Esophagus muscularis mucosa (tissue), 4 donors: ENCODE measurements at places on chromosomes 7 and 10. TPM values are rescaled to one million over a fixed set of nuclear protein-coding genes. Genes with fewer than 3 reads are reported as not detected.

The CTTNBP2 gene
- 11.6 TPM for total RNA-seq

The GTPBP4 gene
- 18.3 TPM for total RNA-seq

The NDUFB2 gene
- 279 TPM for total RNA-seq

The GPR26 gene
- not detected for total RNA-seq

The RPEL1 gene
- 0.17 TPM for total RNA-seq

DNA sequence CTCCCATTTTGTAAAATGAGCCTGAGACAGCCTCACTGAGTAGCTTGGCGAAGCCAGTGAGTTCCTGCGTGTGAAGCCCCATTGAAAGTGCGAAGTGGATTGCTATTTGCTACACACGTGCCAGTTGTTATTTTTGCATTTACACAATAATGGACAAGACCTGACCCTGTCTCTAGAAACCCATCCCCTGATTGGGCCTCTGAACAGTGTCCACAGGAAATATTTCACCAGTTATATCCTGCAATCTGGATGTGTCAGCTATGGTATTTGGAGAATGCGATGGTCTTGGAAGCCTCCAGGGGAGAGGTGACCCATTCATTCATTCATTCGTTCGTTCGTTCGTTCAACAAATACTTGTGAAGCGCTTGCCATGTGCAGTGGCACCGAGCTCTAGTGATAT is 37.1 kb downstream of the COL13A1 start:
- no peak for DNase-seq

DNA sequence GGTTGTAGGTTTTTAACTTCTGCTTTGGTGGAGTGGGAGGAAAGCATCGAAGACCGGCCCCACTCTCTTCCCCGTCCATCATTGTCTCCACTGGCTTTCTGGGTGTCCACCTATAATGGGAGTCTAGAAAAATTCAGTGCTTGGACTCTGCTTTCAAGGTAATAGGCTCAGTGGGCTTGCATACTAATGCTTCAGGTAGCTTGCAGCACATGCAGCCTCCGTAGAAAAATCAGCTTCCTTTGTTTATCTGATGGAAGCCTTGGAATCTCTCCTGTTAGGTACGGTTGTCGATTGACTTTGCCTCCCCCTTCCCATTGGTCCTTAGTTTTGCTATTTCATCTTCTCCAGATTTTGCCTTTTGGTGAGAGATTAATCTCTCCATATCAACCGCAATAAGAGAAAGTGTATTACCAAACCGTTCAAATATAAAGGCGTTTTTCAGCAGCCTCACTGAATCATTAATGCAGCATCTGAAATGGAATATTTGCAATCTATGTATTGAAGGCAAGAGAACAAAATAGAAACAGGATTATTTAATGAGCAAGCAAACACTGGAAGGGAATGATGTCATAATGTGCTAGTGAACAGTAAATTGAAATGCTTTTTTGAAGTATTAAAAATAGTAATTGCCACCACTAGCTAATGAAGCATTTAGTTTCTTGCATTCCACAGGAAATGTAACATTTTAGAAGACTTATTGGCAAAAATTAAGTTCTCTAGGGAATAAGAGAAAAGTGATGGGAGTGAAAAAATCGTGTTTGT is 944 bp downstream of the AVL9 start:
- no peak for DNase-seq

- DNase-seq = no peak
Observed at GRCh38 chr10:100744136-100744986, 1.0 kb upstream of the PAX2 start.

DNA sequence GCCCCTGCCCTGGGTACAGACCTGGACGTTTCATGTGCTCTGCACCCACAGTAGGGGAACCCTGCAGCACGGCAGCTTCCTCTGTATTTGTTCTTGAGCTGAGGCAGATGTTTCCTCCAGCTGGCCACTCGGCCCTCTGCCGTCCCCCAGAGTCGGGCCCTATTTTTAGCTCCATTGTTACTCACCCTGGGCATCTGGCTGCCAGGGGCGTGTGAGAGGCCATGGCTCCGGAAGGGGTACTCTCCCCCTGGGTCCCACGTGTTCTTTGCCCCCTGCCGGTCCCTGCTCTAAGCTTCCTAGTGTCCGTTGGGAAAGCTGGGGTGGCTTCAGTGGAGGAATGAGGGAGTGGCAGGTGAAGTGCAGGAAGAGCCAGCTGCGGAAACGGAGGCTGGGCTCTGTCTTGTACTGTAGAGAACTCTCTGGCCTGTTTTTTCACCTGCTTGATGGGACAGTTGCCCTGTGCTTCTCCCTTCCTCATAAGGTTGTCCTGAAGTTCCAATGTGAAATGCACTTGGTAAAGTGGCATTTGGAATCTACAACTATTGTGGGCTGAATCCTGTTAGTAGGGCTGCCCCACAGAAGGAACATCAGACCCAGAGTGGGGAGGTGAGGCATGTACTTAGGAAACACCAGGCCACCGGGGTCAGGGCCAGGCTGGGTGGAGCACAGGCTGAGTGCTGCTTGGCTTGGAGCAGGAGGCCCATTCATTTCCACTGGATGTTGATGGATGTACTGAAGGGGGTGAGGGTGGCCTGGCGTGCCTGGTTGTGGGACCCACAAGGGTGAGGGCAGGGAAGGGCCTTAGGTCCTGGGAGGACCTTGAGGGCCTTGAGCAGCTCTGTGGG is 30.6 kb downstream of the PALD1 start:
- DNase-seq = no peak

DNA sequence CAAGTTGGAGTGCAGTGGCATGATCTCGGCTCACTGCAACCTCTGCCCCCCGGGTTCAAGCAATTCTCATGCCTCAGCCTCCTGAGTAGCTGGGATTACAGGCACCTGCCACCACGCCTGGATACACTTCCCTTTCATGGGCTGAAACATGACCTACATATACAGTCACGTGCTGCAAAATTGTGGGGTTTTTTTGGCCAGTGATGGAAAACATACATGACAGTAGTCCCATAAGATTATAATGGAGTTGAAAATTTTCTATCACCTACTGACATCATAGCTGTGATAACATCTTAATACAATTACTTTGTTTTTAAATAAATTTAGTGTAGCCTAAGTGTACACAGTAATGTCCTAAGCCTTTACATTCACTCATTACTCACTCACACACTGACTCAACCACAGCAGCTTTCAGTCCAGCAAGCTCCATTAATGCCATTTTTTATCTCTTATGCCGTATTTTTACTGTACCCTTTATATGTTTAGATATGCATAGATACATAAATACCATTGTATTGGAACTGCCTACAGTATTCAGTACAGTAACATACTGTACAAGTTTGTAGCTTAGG is 79.9 kb upstream of the TMEM196 start:
- DNase-seq = no peak

- DNase-seq = no peak
Observed at GRCh38 chr7:114708646-114709045, 213.2 kb upstream of the MDFIC start.

GRCh38 chr10:99993701-99994689 is 15.8 kb downstream of the DNMBP start:
- no peak for DNase-seq

- DNase-seq = no peak
Observed at GRCh38 chr10:114367351-114368056, 36.8 kb downstream of the AFAP1L2 start.

DNA sequence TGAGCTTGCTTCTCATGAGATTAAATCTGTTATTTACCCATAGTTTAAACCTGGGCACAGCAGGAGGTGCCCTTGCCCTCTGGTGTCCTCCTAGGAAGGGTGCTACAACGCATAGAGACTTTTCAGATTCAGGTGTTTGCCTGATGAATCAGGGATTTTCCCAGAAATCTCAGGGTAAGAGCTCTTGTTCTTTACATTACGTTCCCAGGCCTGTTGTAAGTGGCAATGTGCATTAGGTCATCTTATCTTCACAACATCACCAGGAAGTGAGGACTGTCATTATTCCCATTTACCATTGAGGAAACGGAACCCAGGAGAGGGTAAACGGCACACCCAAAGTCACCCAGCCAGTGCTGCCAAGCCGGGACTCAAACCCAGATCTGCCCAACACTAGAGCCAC is 73.0 kb downstream of the NHLRC2 start:
- no peak for DNase-seq

DNA sequence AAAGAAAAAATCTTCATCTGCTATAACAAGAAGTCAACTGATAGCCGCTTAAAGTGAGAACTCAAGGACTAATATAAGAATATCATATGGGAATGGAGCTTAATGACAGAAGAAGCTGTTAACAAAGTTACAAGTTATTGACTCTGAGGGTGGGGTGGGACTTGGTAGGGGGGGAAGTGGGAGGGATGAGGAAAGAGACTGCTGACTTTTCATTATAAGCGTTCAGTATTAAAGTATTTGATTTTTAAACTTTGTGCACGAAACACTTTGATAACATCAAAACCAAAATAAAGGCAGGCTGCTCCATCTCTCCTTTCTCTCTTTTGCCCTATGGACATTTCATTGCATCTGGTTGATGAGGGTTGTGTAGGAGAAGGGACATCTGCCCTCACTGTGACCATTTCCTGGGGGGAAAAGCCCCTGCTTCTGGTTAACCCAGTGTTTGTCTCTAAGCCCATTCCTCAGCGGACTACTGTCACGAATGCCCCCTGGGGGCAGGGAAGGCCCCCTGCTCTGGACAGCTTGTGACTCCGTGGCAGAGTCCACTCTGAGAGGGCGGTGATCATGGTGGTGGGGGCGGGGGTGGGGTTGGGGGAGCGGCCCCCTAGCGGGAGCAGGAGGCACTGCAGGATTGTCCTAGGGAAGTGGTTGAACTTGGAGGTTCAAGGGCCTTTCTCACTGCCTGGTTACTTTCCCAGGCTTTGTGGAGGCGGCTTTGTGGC is 17.4 kb downstream of the SLC13A4 start:
- no peak for DNase-seq

DNA sequence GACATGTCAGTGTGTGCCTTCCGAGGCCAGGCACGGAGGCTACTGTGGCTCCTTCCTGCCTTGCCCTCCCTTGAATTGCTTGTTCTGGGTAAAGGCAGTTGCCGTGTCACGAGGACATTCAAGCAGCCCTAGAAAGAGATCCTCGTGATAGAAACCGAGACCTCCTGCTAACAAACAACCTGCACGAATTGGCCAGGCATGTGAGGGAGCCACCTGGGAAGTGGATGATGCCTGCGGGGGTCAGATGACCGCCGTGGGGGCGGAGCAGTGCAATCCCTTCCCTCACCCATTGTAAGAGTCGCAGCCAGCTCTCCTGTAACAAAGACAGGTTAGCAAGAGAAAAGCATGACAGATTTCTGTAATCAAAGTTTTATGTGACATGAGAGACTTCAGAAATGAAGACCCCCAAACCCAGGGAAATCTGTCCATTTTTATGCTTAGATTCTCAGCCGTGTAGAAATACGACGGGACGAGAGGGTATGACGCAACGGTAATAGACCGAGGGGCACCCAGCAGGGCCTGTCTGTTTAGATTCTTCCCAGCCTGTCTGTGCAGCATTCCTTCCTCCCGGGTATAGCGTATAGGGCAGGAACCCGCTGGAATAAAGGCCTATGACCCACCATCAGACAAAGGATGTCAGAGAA is 241.7 kb downstream of the GATA3 start:
- DNase-seq = no peak

- no peak for DNase-seq
Observed at GRCh38 chr10:133327651-133328357, 8.9 kb downstream of the CALY start.

- DNase-seq = no peak
Observed at GRCh38 chr7:80275192-80275605, 140.6 kb downstream of the GNAI1 start.

DNA sequence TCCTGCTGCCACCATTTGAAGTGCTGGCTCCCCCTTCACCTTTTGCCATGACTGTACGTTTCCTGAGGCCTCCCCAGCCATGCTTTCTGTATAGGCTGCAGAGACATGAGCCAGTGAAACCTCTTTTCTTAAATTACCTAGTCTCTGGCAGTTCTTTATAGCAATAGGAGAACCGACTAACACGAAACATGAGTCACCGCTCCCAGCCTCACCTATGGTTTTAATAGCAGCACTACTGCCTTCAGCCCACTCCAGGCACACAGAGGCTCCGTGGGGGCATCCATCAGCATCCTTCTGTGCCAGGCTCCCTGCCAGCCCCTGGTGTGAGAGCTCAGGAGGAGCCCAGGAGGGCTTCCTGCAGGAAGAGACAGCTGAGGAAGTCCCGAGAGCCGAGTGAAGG is 5.5 kb upstream of the ZNF316 start:
- DNase-seq = no peak

DNA sequence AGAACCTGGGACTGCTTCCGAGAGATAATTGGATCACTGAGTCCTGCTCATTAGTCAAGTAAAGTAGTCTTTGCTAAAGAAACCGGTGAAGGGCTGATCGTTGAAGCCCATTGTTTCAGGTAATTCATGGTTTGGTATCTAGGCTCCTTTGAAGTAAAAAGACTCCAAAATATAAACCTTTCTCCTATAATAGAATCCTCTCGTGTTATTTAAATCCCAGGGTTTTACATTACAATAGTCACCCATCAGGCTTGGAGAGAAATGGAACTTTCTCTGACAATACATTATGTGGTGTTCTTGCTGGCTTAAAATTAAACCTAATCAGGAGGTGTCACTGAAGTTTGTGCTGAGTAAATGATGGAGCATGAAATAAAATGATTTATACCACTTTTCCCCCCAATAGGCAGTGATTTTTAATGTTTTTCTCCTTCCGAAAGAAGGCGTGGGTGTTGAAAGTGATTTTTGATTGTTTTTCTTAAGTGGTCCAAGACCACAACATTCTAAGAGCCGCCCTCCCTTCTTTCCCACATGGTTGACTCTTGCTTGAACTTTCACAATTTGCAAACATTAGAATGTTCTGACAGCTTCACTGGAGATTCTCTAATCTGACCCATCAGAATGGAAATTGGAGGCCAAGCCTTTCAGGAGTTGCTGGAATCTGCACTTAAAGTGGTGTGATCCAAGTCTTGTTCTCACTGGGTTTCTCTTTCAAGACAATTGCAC is 44.2 kb downstream of the LRMDA start:
- DNase-seq = no peak

DNA sequence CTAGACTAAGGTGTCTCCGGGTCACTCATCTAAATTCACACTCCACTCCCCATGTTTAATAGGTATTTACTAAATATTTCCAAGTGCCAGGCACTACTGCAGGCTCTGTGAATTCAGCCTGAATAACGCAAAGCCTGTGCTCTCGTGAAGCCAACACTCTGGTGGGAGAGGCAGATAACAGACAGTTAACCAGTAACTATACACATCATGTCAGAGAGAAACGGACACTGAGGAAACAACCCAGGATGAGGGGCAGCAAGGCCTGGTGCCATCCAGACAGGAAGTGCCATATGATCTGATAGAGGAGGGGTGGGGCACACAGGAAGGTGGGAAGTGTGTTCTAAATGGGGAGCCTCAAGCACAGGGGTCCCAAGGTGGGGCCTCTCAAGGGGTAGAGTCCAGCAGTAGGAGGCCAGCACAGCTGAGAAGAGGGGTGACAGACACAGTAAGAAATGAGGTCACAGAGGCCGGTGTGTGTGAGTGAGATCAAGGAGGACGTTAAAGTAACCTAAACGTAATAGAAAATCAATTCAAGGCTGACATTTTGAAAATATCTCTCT is 85.3 kb downstream of the LARP4B start:
- DNase-seq = no peak

- DNase-seq = no peak
Observed at GRCh38 chr10:123390874-123391273, 236.7 kb downstream of the BUB3 start.

- no peak for DNase-seq
Observed at GRCh38 chr10:89138755-89139490, 68.2 kb downstream of the CH25H start.

- no peak for DNase-seq
Observed at GRCh38 chr7:66403564-66403963, 198.4 kb downstream of the TPST1 start.
